Bronchial epithelial cell (primary cell): ENCODE measurements at places on chromosomes 1 and 21. TPM values are rescaled to one million over a fixed set of nuclear protein-coding genes. Genes with fewer than 3 reads are reported as not detected.

SFN gene
- total RNA-seq: 465 and 1,125 TPM in 2 replicates

DNA sequence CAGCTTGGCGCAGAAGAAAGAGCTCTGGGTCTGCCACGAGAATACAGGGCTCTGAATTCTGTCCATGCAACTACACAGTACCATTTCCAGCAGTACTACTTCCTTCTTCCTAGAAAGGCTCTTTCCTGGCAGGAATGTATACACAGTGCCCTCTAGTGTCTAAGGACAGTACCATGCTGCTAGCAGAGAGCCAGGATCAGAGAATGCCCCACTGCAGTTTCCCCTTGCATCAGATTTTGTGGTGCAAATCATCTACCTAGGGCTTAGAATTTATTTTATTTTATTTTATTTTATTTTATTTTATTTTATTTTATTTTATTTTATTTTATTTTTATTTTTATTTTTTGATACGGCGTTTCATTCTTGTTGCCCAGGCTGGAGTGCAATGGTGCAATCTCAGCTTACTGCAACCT lies 50.8 kb downstream of the PAX7 start:
- DNase-seq: peak; percentile 54

DNA sequence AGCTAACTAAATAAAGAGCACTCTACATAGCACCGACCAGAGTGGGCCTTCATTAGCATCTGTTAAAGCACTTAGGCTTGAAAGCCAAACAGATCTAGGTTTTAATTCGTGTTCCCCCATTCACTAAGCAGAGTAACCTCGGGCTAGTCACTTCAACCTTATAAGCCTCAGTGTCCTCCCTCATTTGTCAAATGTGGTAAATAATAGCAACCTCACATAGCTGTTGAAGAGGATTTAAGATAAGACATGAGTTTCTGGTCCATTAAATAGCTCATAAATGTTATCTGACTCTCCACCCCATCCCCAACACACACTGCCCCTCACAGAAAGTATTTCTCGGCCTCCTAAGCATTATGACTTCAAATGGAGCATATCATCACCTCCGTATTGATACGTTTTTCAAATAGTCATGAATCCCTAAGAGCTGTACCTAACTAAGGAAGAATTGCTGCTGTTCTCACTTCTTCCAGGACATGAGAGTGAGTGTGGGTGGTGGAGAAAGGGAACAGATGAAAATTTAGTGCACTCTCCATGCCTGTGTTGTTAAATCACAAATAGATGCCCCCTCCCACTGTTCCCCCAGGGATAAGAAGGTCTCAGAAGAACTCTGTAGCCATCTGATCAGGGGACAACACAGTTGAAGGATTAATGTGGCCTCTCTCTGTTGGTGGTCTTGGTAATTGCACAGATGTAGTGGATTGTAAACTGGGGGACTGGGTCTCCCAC lies 47.6 kb downstream of the PLPP3 start:
- DNase-seq: no peak

DNA sequence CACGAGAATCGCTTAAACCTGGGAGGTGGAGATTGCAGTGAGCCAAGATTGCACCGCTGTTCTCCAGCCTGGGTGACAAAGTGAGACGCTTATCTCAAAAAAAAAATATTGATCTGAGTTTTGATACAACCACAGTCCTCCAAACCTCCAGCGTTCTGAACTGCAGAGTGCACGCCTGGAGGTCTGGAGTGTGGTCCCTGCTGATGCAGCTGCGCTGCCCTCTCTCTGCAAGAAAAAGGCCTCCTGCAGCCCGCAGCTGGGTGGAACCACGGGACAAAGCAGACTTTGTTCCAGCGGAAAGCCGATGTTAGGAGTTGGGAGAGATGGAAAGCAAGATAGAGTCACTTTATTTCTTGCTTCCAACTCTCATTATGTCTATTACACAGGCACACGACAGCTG lies 144.9 kb upstream of the SOD1 start:
- DNase-seq: no peak

GRCh38 chr1:3553166-3553939 lies 58.0 kb downstream of the MEGF6 start:
- peak; percentile 76 for DNase-seq
